ENCODE measurements at places on chromosomes 3 and 15. TPM values are rescaled to one million over a fixed set of nuclear protein-coding genes. Genes with fewer than 3 reads are reported as not detected.

DNA sequence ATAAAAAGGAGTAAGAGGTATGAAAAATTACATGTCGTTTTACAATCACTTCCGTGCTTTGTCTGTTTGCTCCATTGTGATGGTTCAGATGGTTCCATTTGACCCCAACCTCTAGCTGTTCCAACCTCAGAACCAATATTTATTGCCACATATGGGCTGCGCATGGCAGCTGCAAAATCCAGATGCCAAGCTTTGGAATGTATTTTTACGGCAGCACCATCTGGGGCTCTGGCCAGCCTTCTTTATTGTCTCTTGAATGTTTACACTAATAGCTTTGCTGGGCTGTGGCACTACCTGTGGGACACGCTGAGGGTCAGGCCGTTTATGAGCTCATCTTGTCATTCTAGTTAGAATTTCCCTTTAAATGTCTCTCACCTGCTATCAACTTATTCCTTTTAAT, 219.8 kb downstream of the ROBO2 start:
- no peaks in the 10 kb centered on the region for H3K4me1 ChIP-seq
- DNase-seq = no peak
- no peak overlapping the region for H3K27ac ChIP-seq
- H3K4me3 ChIP-seq = no peak overlapping the region
- H3K36me3 ChIP-seq = no peaks in the 10 kb centered on the region

DNA sequence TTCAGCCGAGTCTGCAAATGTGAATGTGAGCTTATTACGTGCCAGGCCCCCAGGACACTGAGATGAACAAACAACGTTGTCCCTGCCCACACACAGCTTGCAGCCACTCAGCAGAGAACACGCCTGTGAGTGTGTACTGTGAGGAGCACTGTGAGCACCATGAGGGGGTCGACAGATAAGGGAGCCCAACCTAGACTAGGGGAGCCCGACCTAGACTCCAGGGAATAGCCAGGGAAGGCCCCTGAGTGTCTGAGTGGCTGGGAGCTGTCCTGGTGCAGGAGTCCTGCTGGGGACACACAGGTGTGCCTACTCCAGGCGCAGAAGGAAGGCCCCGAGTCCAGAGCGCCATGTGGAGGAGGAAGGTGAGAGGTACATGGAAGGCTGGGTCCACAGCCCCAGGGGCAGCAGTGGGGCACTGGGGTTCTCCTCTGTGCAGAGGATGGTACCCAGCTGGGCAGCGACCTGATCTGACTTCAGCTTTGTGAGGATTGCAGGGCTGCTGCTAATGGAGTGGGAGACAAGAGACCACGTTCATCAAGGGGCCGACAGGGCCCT, 36.5 kb downstream of the MGLL start:
- H3K4me1 ChIP-seq = no peaks in the 10 kb centered on the region
- H3K27ac ChIP-seq = no peak overlapping the region
- no peak overlapping the region for H3K4me3 ChIP-seq
- H3K36me3 ChIP-seq = no peaks in the 10 kb centered on the region

DNA sequence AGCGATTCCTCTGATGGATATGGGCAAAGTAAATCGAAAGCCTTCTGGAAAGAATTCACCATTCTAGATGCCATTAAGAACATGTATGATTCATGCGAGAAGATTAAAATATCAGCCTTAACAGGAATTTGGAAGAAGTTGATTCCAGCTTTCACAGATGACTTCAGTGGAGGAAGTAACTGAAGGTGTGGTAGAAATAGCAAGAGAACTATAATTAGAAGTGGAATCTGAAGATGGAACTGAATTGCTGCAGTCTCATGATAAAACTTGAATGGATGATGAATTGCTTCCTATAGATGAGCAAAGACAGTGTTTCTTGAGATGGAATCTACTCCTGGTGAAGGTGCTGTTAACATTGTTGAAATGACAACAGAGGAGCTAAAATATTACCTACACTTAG, 30.1 kb upstream of the TBC1D23 start:
- no peaks in the 10 kb centered on the region for H3K36me3 ChIP-seq
- DNase-seq = no peak
- no peak overlapping the region for H3K27ac ChIP-seq
- H3K27me3 ChIP-seq = no peaks in the 10 kb centered on the region
- H3K4me1 ChIP-seq = no peaks in the 10 kb centered on the region
- no peak overlapping the region for H3K4me3 ChIP-seq

- no peak for DNase-seq
- H3K36me3 ChIP-seq = peaks cover 3% of the 10 kb centered on the region
- H3K4me3 ChIP-seq = no peak overlapping the region
- H3K27ac ChIP-seq = no peak overlapping the region
- peaks cover 10% of the 10 kb centered on the region for H3K4me1 ChIP-seq
These were observed 33.5 kb upstream of the CSPG5 start for GRCh38 chr3:47612178-47612577.

DNA sequence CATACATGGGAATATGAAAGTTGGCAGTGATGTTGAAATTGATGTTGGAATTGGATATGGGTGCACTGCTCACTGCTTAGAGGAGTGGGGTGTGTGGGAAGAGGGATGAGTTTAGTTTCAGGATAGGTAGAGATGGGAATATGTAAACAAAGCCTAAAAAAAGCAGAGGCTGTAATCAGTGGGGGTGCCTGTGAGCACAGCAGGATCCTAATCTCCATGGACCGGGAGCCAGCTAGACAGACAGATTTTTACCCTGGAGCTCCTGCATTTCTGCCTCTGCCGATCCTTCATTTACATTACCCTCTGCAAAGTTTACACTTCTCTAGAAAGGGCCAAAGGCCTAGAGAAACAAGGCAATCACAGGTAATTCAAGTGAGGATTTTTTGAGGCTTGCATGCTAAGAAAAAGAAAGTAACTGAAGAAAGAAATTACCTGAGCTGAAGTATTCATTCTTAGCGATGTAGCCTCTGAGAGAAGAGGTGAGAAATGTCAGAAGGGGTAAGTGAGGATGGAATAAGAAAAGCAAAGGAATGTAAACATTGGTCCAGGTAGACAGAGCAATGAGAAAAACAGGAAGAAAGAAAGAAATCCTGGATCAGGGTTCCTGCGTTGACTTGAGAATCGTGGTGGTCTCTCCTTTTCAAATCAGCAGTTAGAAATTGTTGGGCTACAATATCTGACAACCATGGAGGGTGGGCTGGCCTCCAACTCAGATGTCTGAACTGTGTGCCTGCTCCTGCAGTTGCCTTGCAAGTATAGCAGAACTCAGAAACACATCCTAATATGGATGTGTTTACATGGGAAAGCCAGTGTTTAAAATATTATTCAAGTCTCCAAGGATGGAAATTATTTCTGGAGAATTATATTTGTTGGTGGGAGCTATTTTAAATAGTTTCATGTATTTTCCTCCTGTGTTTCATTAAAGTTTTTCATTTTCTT, 79.8 kb downstream of the CRTC3 start:
- no peak overlapping the region for H3K4me3 ChIP-seq
- peaks cover 10% of the 10 kb centered on the region for H3K4me1 ChIP-seq
- H3K27ac ChIP-seq = peak overlapping the region; percentile 69
- H3K27me3 ChIP-seq = no peaks in the 10 kb centered on the region
- DNase-seq = no peak
- no peaks in the 10 kb centered on the region for H3K36me3 ChIP-seq

GRCh38 chr3:149534671-149535332, 60.3 kb downstream of the TM4SF4 start:
- H3K27ac ChIP-seq = peak overlapping the region; percentile 32
- no peak overlapping the region for H3K4me3 ChIP-seq
- H3K4me1 ChIP-seq = peaks cover 12% of the 10 kb centered on the region

FAM107A gene
- total RNA-seq = 10.2 TPM

Measured in aorta (tissue), 5 donors.